ENCODE measurements at places on chromosomes 2 and 18. TPM values are rescaled to one million over a fixed set of nuclear protein-coding genes. Genes with fewer than 3 reads are reported as not detected.

The SERPINE2 gene
- total RNA-seq, result 144 TPM

The PRR30 gene
- total RNA-seq, result not detected

The ZBTB14 gene
- 8.1 TPM for total RNA-seq

The SOS1 gene
- 13.3 TPM for total RNA-seq

The CIB4 gene
- 0.42 TPM for total RNA-seq

The KCNG3 gene
- 0.54 TPM for total RNA-seq

All from A549 treated with dexamethasone at 1 μM for 4 hours (cell line).